ENCODE measurements at places on chromosomes 2 and 18.

DNA sequence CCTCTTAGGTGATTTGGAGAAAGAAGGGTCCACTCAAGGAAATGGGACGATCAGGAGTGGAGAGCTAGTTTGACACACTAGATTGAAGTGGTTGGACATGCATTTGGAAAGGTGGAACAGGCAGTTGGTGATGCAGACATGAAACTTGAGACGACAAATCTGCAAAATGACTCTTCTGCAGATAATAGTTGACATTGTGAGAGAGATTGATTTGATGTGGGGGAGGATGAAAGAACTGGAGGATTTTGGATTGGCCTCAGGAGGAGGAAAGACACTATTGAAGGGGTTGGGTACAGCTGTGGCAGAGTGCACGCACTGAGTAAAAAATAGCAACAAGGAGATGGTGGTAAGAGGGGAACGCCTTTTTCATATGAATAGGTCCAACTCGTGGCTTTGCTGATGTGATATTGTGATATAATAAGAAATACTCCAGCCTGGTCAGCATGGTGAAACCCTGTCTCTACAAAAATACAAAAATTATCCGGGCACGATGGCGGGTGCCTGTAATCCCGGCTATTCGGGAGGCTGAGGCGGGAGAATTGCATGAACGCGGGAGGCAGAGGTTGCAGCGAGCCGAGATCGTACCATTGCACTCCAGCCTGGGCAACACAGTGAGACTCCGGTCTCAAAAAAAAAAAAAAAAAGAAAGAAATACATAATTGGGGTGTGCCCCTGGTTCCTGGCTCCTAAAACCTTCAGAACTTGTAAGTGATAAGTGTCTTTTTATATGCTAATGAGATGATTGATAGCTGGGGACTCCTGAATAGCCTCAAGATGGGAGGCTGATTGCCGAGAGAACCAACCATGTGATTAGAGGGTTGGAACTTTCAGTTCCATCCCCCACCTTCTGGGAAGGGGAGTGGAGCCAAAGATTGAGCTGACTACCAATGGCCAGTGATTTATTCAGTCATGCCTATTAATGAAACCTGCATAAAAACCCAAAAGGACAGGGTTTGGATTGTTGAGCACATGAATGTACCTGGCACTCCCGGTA is 9.7 kb downstream of the TTLL4 start:
- no peak for DNase-seq

- no peak for DNase-seq
Measured at GRCh38 chr18:73059280-73059679, 191.5 kb upstream of the NETO1 start.

DNA sequence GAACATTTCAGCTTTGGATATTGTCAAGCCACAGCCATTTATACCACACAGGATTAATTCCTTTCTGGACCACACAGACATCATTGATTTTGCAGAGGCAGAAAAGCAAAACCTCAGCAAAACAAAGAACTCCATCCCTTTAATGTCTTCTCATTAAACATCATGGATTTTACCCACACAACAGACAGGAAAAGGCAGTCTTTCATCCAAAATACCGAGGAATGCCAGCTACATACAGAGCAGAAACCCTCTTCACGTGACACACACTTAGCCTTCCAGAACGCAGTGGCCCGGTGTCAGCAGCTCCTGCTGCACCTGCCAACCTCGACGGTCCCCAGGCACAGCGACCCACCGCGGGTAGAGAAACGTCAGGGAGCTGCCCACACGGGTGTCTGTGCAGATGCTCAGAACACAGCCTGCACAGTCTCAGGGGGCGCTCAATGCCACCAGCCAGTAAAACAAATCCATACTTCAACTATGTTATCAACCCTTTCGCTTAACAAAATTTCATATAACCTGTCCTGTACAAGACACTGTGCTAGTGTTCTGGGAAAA is 304.5 kb downstream of the EIPR1 start:
- no peak for DNase-seq

- DNase-seq, result no peak
Measured at GRCh38 chr18:22335731-22336198, 82.0 kb downstream of the CTAGE1 start.

- DNase-seq, result no peak
Measured at GRCh38 chr2:189552334-189552990, 28.1 kb downstream of the SLC40A1 start.

DNA sequence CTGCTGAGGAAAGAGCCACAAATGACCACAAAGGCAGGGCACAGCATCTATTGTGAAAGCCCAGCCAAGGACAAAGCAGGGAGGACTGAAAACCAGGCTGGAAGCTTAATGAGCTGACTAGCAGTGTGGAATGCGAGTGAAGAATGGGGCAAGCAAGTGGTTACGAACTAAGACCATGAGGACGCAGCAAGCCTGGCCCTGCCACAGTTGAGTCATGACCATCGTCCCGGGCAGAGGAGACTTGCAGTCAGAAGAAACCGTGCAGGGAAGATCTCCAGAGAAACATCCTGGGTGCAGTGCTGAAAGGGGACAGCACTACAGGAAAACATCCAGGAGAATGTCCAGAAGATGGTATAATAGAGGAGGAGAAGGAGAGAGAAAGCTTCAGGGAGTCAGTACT is 120.5 kb upstream of the GYPC start:
- no peak for DNase-seq

DNA sequence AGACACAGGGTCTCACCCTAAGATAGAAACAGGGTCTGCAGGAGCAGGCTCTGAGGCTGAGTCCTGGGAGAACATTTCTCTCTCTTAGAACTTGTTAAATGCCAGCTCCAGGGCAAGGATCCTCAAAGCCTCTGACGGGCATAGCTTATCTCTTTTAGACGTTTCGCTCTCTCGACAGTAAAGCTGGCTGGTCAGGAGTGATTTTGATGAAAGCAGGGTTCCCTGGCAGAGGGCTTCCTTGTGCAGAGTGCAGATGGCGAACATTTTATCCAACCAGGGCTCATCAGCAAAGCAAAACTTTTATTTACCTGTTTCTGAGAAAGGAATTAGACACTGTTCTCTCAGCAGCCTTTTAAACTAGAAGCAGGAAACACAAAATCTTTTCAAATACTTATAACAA is 350.8 kb downstream of the ALK start:
- DNase-seq, result no peak

GRCh38 chr2:145530653-145531052 is 1010.7 kb upstream of the ZEB2 start:
- DNase-seq, result no peak

DNA sequence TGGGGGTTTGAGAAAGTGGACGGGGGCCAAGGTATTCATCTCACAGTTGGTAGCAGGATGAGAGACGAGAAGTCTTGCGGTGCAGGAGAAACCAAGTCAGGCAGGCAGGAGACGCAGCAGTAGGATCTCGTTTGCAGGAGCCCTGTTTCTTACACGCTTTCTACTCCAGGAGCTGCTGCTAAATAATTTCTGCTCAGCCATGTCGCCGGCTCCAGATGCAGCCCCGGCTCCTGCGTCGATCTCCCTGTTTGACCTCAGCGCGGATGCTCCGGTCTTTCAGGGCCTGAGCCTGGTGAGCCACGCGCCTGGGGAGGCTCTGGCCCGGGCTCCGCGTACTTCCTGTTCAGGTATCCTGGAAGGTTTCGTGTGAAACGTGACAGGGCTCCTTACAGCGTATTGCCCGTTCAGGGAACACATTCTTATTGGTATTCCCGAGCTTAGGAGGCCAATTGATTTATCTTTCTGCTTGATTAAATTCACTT is 494 bp downstream of the ANKZF1 start:
- DNase-seq, result peak; percentile 59
